NCI-H1694 treated with DMSO at 0.1 percent for 48 hours (cell line): ENCODE measurements at places on chromosomes 6 and 20.

DNA sequence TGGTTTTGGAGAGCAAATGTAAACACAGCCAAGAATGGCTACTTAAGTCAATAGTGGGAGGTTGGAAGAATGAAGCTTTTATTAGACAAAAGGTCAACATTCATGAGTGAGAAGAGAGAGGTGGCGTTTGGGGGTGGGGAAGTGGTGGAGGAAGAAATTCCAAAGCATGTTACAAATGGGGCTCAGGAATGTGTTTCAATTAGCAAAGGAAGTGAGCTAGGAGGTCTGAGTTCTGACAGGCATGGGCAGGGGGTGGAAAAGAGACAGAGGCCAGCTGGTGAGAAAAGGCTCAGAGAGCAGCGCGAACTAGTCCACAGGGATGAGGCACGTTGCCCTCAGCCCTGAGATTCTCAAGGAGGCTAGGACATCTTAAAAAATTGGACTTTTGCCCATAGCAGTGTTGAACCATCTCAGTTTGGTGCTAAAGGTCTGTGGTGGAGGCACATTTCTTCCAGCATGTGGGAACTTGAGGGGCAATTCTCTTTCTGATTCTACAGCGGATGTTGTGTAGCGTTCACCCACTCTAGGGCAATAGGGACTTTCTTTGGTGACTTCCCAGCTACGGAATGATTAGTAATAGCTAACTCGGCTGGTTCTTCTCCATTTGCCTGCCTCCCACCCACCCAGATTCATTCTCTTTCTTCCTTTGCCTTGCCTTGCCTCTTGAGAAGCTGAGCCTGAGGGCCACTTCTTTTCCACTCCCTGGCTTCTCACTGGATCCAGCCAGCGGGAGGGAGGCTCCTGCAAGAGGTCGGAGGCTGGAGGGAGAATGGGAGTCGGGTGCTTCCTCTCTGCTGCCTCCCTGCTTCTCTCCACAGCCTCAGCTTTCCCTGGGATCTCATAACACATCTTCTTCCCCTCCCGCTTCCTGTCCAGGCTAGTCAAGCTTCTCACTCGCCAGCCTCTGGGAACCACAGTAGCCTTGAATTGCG, 45.1 kb upstream of the NEDD9 start:
- no peak for DNase-seq

DNA sequence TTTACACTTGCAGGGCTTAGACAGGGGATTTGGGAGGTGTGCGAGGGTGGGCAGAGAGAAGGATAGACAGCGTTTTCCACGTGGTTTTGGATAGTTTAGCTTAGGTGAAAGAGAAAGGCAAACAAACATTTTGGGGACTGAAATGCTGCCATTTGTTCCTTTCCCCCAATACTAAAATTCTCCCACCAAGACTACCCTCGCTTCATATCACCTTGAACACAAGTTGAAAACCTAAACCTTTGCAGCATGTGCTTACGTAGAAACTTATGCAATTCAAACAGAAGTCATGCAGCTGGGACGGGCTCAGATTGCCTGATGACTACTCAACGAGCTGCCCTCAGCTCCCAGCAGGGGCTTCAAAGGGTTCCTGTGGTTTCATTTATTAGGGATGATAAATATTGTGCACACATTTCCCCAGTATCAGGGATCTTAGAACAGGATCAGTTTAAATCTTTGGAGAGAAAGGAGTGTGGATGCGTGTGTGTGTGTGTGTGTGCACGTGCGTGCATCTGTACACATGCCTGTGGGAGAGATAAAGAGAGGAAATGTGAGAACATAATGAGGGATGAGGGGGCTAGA, 77.3 kb downstream of the SLC22A23 start:
- DNase-seq = no peak

GRCh38 chr6:26197933-26198721, 110.9 kb downstream of the HFE start:
- no peak for DNase-seq

GRCh38 chr20:41577129-41578009, 40.8 kb downstream of the CHD6 start:
- DNase-seq = no peak

- no peak for DNase-seq
Measured at GRCh38 chr20:2207770-2208097, 88.1 kb upstream of the TGM3 start.

DNA sequence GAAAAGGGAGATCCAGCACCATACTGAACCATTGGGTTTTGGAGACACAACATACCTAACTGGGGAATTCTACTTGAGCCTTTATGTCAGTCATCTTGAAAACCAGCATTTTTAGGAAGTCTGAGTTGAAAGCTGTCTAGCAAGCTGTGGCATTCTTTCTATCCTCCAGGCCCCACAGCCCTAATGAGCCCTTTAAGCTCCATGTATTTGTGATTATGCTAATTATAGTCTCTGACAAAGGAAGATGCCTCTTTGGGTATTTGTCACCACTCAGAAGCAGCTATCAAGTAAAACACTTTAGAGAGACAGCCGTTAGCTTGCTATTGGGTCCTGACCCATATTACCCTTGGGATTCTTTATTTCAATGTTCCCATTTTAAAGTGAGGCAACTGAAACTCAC, 159.5 kb upstream of the MANEA start:
- no peak for DNase-seq

DNA sequence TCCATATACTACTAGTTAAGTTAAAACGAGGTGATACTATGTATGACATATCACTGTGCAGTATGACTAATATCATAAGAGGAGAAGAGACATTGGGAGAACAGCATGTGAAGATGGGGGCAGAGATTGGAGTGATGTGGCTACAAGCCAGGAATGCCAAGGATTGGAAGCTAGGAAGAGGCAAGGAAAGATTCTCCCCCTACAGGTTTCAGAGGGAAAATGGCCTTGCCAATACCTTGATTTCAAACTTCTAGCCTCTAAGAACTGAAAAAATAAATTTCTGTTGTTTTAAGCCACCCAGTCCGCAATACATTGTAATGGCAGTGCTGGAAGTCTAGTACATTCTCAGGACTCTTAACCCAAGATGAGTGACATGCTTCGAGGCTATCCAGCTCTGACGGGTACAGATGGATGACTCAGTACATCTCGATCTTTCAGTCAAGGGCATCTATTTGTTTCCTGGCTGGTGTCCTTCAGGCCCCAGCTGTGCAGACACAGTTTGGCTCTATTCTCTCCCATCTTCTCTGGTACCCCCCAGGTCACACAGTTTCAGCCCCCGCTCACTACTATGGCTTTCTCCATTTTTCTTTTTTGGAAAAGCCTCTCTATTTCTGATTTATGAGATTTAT, 55.5 kb upstream of the THEMIS start:
- DNase-seq = no peak

GRCh38 chr6:165936096-165936495, 231.6 kb downstream of the TBXT start:
- no peak for DNase-seq

- no peak for DNase-seq
Measured at GRCh38 chr6:134740473-134741199, 209.3 kb downstream of the ALDH8A1 start.

GRCh38 chr20:50837532-50838321, 42.9 kb downstream of the BCAS4 start:
- peak; percentile 52 for DNase-seq

GRCh38 chr6:549906-550305, 107.0 kb downstream of the HUS1B start:
- no peak for DNase-seq

- DNase-seq = no peak
Measured at GRCh38 chr6:20416567-20417345, 15.1 kb downstream of the E2F3 start.

GRCh38 chr20:41927189-41927588, 309.0 kb upstream of the CHD6 start:
- DNase-seq = no peak

DNA sequence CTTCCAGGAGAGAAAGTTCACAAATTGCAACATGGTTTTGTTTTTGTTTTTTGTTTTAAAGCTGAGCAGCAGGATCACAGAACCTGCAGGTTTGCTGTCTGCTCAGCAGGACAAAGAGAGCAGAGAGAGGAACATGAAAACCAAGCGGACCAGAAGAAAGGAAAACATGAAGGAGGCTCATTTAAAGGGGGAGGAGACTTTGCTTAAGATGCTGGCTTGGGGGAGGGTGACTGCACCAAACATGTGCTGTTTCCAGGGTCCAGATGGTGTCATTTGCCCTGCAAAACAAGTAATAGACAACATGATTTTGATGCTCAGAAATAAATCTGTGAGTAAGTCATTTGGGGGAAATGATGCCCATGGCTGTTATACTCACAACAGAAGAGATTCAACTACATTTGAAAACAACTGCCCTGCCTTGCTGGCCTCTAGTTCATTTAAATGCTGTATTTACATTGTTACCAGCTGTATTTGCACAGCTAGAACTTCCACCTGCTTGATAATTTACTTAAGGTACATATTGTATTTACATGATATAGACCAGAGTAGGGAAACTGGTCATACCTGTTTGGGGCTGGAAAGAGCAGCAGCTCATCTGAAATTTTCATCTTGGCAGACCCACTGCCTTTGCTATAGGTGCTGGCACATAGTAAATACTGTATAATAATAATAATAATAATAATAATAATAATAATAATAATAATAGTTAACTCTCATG, 32.2 kb upstream of the CHD6 start:
- peak; percentile 56 for DNase-seq

DNA sequence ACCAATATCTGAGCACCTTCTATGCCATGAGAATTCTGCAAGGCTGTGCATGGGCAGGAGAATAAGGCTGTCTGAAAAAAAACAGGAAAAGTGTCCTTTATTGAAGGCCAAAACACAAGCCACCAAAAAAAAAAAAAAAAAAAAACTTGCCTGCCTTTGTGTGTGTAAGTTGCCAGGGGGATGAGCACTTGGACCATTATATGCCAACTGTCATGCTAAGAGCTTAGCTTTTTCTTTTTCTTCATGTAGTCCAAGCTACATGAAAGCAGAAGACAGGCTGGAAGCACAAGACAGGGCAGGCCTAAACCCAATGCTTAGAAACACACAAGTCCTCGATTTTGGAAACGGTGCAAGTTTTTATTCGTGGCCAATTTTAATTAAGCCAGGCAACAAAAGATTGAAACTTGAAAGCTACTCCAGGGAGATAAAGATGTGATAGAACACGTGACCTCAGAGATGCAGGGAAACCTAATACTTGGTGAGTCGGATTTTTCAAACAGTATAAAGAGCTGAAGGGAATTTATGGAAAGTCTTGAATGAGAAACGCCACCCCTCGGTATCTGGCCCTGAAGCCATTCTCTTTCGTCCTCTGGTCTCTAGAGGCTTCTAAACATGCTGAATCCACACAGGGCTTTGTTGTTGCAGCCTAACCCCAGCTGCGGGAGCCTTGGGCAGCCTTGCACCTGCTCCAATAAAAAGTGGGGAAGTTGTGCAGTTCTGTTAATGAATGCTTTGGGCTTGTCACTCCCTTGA, 8.6 kb downstream of the BMP7 start:
- no peak for DNase-seq

DNA sequence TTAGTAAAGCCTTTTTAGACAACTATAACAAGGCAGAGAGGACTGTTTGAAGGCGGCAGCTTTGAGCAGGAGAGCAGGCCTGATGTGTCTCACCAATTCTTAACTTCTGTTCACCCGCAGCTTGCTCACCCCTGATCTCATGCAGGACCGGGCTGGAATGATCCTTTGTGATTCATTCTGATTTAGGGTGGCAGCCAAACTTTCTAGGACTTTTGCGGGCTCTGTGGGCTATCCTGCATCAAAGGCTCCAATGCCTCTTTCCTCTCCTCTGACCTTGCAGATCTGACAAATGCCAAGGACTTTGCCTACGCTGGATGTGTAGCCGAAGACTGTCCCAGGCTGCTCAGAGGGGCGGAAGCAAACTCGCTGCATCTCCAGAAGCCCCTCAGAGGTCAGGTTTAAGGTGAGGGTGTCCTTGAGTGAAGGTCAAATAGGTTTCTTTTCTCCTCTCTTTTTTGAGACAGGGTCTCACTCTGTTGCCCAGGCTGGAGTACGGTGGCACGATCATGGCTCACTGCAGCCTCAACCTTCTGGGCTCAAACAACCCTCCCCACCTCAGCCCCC, 72.3 kb downstream of the VEGFA start:
- DNase-seq = no peak

GRCh38 chr6:88458662-88459061, 292.5 kb upstream of the CNR1 start:
- no peak for DNase-seq

- DNase-seq = no peak
Measured at GRCh38 chr6:1445650-1446330, 56.4 kb downstream of the FOXF2 start.

DNA sequence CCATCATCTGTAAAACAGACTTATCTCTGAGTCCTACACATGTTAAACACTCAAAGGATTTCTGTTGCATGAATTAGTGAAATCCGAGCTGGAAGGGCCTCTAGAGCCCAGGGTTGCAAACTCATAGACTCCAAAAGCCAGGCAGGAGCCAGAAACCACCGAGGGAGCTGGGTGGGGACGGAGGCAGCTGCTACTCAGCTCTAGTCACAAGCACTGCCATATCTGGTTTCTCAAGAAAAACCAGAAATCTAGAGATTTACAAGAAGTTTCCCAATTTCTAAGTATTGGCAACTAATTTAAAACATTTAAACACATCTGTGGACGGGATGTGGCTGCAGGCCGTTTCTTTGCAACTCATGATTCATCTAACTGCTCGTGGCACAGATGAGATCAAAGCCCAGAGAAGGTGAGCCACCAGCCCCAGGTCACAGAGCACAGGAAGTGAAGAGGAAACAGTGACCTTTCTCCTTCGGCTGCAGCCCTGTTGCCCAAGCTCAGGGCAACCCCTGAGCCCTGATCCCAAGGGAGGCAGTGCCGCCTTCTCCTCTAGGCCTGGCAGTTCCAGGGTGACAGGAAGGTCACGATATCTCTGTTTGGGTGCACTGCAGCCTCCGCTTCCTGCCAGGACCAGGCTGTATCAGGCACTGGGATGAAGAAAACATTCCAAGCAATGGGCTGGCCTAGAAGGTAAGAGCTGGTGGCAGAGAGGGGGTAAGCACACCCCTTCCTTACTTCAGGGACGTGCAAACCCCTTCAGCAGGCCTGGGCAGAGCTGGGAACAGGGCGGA, 26.4 kb upstream of the PTGIS start:
- no peak for DNase-seq

DNA sequence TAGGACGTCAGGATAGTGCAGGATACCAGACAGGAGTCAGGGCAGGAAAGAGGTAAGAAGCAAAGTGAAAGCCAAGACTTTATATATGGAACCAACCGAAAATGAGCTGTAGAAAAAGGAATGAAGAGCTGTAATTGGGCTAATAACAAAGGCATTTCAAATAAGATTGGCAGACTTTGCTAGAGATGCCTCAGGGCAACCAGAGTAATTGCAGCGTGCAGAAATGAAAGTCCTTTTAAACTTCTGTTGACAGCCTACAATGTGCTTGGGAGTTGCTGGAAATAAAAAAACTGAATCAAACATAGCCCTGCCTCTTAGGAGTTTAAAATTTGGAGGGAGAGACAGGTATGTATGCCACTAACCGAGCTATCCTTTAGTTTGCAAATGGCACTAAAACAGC, 56.4 kb upstream of the NKX2-4 start:
- no peak for DNase-seq
